ENCODE measurements at places on chromosomes 2 and 18. TPM values are rescaled to one million over a fixed set of nuclear protein-coding genes. Genes with fewer than 3 reads are reported as not detected.

Gene DYTN
- not detected for total RNA-seq

Gene UGT1A4
- total RNA-seq, result not detected

DNA sequence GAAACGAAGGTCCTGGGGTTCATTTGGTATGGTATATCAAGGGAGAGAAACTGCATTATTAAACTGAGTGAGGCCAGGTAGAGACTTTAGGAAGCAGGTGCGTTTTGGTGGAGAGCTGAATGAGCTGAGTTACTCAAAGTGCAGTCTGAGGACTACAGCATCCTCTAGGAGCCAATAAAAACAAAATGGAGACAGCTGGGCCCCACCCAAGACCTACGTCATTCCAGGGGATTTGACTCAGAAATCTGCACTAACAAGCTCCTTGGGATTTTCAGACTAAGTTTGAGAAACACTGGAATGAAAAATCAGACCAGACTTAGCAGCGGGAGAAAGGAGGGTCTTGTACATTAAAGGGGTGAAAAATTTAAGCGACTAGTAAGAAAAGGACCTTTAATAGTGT, 131.5 kb downstream of the UXS1 start:
- no peak for DNase-seq

GRCh38 chr18:42340423-42341009, 385.5 kb downstream of the PIK3C3 start:
- DNase-seq, result no peak

DNA sequence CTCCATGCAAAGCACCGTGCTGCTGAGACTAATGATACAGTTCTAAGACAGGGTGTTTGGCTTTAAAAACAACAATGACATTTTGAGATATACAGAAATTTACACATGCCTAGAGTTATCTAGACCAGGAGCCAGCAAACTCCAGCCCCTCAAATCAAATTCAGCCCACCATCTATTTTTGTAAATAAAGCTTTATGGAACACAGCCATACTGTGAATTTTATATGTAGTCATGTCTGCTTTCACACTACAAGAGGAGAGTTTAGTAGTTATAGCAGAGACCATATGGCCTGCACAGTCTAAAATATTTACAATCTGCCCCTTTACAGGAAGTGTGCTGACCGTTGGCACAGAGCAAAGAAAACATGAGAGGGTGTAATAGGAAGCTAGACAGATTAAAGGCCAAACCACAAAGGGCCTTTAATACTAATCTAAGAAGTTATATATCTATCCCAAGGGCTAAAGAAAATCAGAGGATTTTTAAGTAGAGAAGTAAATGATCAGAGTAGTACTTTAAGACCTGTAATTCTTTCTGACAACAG, 39.4 kb downstream of the NBAS start:
- no peak for DNase-seq

GRCh38 chr2:112694182-112694581, 26.6 kb upstream of the NT5DC4 start:
- DNase-seq, result no peak

DNA sequence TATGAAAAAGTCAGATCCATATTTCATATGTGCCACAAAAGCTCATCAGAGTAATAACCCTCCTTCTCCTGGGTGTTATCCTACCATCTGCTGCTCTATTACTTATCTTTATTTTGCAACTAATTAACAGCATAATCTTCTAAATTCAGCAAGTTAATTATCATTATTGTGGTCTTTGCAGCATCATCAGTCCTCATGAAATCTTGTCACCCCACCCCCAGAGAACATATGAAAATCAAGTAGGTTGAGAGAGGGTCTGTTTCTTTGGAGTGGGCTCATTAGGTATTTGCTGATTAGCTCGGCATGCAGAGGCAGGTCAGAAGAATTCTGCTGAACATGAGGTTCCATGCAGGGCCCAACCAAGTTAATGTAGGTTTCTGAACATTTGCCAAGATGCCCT, 64.8 kb downstream of the ATF2 start:
- DNase-seq, result no peak

DNA sequence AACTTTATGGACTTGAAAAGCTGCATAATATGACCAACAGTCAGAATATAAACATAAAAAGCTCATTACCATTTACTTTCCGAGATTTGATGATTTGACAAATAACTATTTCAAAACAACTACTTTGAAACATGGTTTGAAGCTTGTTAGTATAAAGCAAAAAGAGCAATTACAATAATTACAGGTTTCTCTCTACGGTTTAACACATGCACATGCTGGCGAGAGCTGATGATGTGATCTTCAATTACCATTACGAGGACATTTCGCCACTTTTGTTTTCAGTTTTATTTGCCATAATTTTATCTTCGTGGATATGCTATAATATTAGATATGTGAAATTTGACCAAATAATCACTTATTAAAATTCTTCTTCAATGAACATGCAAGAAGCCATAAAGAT, 270.1 kb downstream of the TCF4 start:
- no peak for DNase-seq
